SJSA1 (cell line): ENCODE measurements at places on chromosomes 7 and 10. TPM values are rescaled to one million over a fixed set of nuclear protein-coding genes. Genes with fewer than 3 reads are reported as not detected.

ELFN1 gene
- total RNA-seq: not detected in 2 replicates

DPP6 gene
- not detected in 2 replicates for total RNA-seq

SLC29A4 gene
- 8.1 and 8.7 TPM in 2 replicates for total RNA-seq

NKX2-3 gene
- total RNA-seq: 1.4 TPM in 1 of 2 replicates, not detected in the other

C10orf143 gene
- 0.16 TPM in 1 of 2 replicates, not detected in the other for total RNA-seq

MET gene
- 5.2 and 8.3 TPM in 2 replicates for total RNA-seq
